ENCODE measurements at places on chromosomes 2 and 18. TPM values are rescaled to one million over a fixed set of nuclear protein-coding genes. Genes with fewer than 3 reads are reported as not detected.

- no peak for DNase-seq
- H3K4me3 ChIP-seq: no peak overlapping the region
- H3K27me3 ChIP-seq: no peaks in the 10 kb centered on the region
- no peaks in the 10 kb centered on the region for H3K36me3 ChIP-seq
- no peaks in the 10 kb centered on the region for H3K4me1 ChIP-seq
Measured at GRCh38 chr18:12737243-12737902, 34.5 kb downstream of the PSMG2 start.

GRCh38 chr2:239035361-239035814 is 187.5 kb downstream of the TWIST2 start:
- H3K4me1 ChIP-seq: no peaks in the 10 kb centered on the region
- peaks cover 3% of the 10 kb centered on the region for H3K27me3 ChIP-seq
- DNase-seq: no peak
- H3K27ac ChIP-seq: no peak overlapping the region

DNA sequence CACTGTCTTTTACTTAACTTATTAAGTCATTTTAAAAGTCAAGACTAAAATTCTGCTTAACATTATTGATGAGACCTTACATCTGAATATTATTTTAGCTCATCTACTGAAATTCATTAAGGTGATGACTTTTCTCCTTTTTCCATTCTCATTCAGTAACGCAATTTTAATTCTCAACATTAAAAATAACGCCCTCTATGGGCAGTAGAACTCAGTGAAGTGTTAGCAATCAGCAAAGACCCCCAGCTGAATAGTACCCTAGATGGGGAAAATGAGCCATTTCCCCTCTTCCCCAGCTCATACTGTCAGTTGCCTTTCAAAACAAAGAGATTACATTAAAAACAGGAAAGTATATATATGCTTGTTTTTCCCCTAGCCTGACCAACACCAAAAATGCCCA is 203.3 kb downstream of the NR4A2 start:
- DNase-seq: no peak
- no peaks in the 10 kb centered on the region for H3K4me1 ChIP-seq
- no peaks in the 10 kb centered on the region for H3K36me3 ChIP-seq
- no peak overlapping the region for H3K4me3 ChIP-seq
- no peak overlapping the region for H3K27ac ChIP-seq
- H3K27me3 ChIP-seq: no peaks in the 10 kb centered on the region

DNA sequence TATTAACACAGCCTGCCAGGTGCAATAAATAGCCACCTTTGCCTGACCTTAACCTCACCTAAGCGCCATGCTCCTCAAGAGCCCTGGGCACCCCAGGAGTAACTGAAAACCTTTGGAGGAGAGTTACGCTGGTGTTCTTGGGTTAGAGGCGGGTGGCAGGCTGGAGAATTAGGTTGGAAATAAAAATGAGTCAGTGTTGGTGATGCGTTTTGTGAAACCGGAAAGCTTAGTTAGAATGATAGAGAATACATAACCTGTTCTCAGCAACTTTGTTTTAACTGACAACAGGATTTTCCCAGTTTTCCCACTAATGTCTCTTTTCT is 17.0 kb downstream of the LRRFIP1 start:
- H3K4me1 ChIP-seq: peaks cover 2% of the 10 kb centered on the region
- no peak for DNase-seq

DNA sequence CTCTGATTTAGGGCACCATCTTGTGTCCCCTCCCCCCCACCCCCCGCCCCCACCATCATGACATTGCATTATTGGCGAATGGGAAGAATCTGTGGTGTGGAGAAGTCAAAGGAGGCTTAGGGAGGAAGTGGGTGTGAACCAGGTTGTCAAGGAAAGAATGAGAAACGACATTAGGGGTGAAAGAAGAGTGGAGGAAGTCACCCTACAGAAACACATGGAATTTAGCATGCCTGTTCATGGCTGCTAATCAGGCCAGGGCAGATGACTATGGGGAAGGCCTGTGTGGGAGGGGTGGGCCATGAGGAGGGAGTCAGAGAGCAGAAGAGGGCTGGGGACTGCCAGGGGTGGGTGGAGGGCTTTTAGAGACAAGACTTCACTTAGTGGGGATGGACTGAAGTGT is 81.6 kb downstream of the AOX1 start:
- no peaks in the 10 kb centered on the region for H3K36me3 ChIP-seq
- H3K4me3 ChIP-seq: no peak overlapping the region
- no peaks in the 10 kb centered on the region for H3K27me3 ChIP-seq
- no peak for DNase-seq
- no peak overlapping the region for H3K27ac ChIP-seq
- H3K4me1 ChIP-seq: no peaks in the 10 kb centered on the region

DNA sequence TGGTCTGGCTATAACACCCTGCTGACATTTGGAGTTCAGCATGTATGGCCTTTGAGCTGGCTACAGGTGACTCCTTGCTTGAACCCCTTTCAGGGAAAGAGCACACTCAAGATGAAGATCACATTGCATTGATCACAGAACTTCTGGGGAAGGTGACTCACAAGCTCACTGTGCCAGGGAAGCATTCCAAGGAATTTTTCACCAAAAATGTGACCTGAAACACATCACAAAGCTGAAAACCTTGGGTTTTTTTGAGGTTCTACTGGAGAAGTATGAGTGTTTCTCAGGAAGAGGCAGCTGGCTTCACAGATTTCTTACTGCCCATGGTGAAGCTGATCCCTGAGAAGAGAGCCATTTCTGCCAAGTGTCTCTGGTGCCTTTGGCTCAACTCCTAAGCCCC is 879.0 kb downstream of the CBLN2 start:
- DNase-seq: peak; percentile 10
- H3K4me3 ChIP-seq: no peak overlapping the region
- H3K36me3 ChIP-seq: no peaks in the 10 kb centered on the region

- no peak overlapping the region for H3K4me3 ChIP-seq
- no peaks in the 10 kb centered on the region for H3K36me3 ChIP-seq
- H3K27ac ChIP-seq: no peak overlapping the region
- no peak for DNase-seq
Measured at GRCh38 chr18:49100226-49100968, 149.6 kb upstream of the SMAD7 start.

DNA sequence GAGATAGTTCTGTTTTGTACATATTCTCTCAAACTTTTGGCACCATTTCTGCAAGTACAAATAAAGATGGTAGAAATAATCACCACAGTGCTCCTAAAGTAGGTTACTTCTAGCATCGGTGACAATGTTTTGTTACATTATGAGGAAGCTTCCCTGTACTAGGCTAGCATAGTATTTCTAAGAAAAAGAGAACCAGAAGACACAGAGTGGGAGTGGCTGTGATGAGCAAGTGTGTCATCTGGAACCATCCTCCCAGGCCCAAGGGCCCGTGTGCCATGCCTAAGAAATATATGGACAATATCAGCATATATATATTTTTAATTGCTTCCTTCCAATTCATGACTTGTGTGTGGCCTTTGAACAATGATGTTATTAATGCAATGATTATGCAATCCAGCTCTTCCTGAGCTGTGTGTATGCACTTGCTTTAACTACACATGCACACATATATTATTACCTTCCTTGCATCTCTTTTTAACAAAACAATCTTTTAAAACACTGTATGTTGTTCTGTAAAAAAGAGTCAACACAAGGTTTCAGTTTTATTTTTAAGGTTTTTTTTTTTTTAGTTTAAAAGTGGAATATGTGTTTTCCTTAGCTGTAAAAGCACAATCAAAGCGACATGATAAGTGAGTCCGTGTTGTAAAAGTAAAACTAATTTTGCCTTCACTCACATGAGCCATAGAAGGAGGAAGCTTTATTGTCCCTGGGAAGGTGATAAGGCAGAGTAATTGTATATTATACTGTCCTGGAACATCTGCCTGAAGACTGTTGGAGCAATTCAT is 303.9 kb downstream of the ZNF407 start:
- no peak for DNase-seq
- no peak overlapping the region for H3K27ac ChIP-seq
- peaks cover 12% of the 10 kb centered on the region for H3K4me1 ChIP-seq

DNA sequence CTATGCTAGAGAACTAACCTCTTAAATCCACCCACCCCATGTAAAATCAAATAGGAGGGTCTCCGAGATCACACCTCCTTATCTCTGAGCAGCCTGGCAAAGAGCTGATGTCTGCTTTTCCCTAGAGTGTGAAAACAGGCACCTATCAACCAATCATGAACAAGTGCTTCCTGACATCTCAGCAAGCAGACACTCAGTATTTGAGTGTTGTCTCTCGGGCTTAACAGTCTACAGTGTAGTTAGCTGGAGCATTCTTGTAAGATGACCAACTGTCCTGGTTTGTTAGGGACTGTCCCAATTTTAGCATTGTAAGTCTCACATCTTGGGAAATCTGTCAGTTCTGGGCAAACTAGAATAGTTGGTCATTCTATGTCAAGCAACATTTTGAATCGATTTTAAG is 26.4 kb downstream of the MARCHF4 start:
- no peak for DNase-seq
- H3K4me1 ChIP-seq: peaks cover 13% of the 10 kb centered on the region
- no peaks in the 10 kb centered on the region for H3K36me3 ChIP-seq
- H3K27ac ChIP-seq: no peak overlapping the region
- no peaks in the 10 kb centered on the region for H3K27me3 ChIP-seq

GRCh38 chr18:8623549-8624106 is 14.4 kb downstream of the RAB12 start:
- H3K27me3 ChIP-seq: no peaks in the 10 kb centered on the region
- no peak overlapping the region for H3K27ac ChIP-seq
- no peak overlapping the region for H3K4me3 ChIP-seq
- H3K36me3 ChIP-seq: peaks cover 4% of the 10 kb centered on the region
- no peak for DNase-seq

DNA sequence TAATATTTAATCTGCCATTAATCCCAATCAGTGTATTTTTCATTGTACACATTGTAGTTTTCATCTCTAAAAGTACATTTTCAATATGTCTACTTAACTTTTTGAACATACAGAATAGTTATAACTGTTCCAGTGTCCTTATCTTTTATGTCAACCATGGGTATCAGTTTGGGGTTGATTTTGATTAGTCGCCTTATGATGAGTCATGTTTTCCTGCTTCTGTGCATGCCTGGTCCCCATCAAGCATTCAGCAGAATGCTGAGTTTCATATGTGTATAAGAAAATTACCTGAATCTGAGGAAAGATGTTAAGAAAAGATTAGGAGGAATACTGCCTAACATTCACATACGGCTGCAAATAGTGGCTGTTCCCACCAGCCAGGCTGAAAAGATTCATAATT is 17.7 kb downstream of the SPDYA start:
- H3K27ac ChIP-seq: no peak overlapping the region
- H3K27me3 ChIP-seq: no peaks in the 10 kb centered on the region
- peaks cover 2% of the 10 kb centered on the region for H3K4me1 ChIP-seq
- no peaks in the 10 kb centered on the region for H3K36me3 ChIP-seq
- H3K4me3 ChIP-seq: no peak overlapping the region

- DNase-seq: no peak
- H3K4me1 ChIP-seq: no peaks in the 10 kb centered on the region
Measured at GRCh38 chr2:170885130-170885791, 43.8 kb upstream of the GORASP2 start.

DNA sequence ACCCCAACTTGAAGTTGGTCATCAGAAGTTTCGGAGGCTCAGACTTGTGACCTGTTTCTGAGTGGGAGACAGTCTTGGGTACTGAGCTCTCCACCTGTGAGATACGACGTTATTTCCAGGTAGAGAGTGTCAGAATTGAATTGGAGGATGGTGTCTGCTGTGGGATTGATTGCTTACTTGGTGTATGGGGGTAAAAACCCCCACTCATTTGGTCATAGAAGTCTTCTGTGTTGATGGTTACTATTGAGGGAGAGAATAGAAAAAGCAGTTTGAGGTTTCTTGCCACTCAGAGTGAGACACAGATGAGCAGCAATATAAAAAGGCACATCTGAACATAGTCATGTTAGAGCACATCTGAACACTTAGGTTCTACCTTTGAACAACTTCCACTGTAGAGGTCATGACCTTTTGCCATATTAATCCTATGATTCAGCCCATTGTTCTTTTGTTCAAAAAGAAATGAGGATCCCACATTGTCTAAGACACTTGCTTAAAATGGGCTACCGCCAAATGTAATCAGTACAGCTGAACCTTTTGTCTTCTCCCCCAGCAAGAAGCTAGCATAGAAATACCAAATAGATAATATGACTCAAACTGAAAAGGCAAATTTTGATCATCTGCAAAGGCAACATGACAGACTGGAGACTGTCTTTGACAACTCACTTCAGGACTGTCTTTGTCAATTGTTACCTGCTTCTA is 73.3 kb downstream of the NAB1 start:
- H3K27ac ChIP-seq: no peak overlapping the region
- H3K36me3 ChIP-seq: no peaks in the 10 kb centered on the region
- peaks cover 42% of the 10 kb centered on the region for H3K4me1 ChIP-seq
- no peak overlapping the region for H3K4me3 ChIP-seq
- no peaks in the 10 kb centered on the region for H3K27me3 ChIP-seq

GRCh38 chr2:228410061-228410460 is 228.6 kb upstream of the SPHKAP start:
- no peak overlapping the region for H3K27ac ChIP-seq
- H3K27me3 ChIP-seq: no peaks in the 10 kb centered on the region
- no peaks in the 10 kb centered on the region for H3K36me3 ChIP-seq
- DNase-seq: no peak
- H3K4me3 ChIP-seq: no peak overlapping the region
- no peaks in the 10 kb centered on the region for H3K4me1 ChIP-seq

GRCh38 chr2:118843483-118844132 is 3.8 kb downstream of the EN1 start:
- H3K27me3 ChIP-seq: peaks cover 89% of the 10 kb centered on the region
- no peak overlapping the region for H3K4me3 ChIP-seq
- no peaks in the 10 kb centered on the region for H3K36me3 ChIP-seq
- peaks cover 4% of the 10 kb centered on the region for H3K4me1 ChIP-seq

- no peaks in the 10 kb centered on the region for H3K36me3 ChIP-seq
- no peak for DNase-seq
- H3K4me3 ChIP-seq: no peak overlapping the region
- no peaks in the 10 kb centered on the region for H3K27me3 ChIP-seq
- no peaks in the 10 kb centered on the region for H3K4me1 ChIP-seq
Measured at GRCh38 chr2:179543361-179543901, 278.8 kb upstream of the SESTD1 start.

GRCh38 chr18:8908792-8909510 is 193.5 kb upstream of the NDUFV2 start:
- no peaks in the 10 kb centered on the region for H3K4me1 ChIP-seq
- no peak for DNase-seq
- peaks cover 3% of the 10 kb centered on the region for H3K27me3 ChIP-seq
- no peak overlapping the region for H3K27ac ChIP-seq
- H3K4me3 ChIP-seq: no peak overlapping the region

GRCh38 chr18:56639571-56639970 is 1.2 kb upstream of the TXNL1 start:
- no peak overlapping the region for H3K4me3 ChIP-seq
- no peak for DNase-seq
- peaks cover 27% of the 10 kb centered on the region for H3K4me1 ChIP-seq

- H3K27me3 ChIP-seq: no peaks in the 10 kb centered on the region
- no peak overlapping the region for H3K4me3 ChIP-seq
- no peaks in the 10 kb centered on the region for H3K36me3 ChIP-seq
- no peak for DNase-seq
Measured at GRCh38 chr2:149363958-149364357, 33.6 kb downstream of the LYPD6 start.

Gene ALPG
- total RNA-seq: not detected

Gene KCNF1
- 0.42 TPM for total RNA-seq

Gene SLC5A7
- total RNA-seq: not detected

Gene NPHP1
- total RNA-seq: 6.1 TPM

Gene IL1RL2
- total RNA-seq: 0.21 TPM

Gene TMEFF2
- total RNA-seq: 0.12 TPM

Gene NCKAP5
- total RNA-seq: 3.0 TPM

Gene MROH2A
- not detected for total RNA-seq

Gene GPBAR1
- 0.60 TPM for total RNA-seq

Gene AAMP
- total RNA-seq: 69.3 TPM

Gene RNPEPL1
- total RNA-seq: 62.1 TPM
